ENCODE measurements at places on chromosomes 7 and 10.

GRCh38 chr7:66894463-66895080 is 26.5 kb upstream of the TMEM248 start:
- DNase-seq = peak; percentile 25

- no peak for DNase-seq
Observed at GRCh38 chr7:154832557-154833138, 170.3 kb downstream of the PAXIP1 start.

DNA sequence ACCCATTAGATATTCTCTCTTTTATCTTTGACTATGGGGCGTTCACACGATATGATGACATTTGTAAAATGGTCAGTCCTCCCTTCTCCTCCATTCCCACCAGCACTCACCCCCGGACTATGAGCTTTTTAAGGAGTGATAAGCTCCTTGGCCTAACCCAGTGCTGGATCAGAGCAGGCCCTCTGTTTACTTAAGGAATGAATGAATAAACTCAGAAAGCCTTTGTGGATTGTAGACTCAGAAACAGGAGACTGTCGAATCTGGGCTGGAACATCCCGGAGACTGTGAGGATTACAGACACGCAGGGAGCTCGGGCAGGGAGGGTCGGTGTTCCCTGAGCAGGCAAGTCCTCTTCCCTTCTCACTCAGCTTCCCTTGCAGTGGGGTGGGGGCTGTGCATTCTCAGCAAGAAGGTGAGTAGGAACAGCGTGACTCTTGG is 6.8 kb upstream of the ZCCHC24 start:
- DNase-seq = no peak

DNA sequence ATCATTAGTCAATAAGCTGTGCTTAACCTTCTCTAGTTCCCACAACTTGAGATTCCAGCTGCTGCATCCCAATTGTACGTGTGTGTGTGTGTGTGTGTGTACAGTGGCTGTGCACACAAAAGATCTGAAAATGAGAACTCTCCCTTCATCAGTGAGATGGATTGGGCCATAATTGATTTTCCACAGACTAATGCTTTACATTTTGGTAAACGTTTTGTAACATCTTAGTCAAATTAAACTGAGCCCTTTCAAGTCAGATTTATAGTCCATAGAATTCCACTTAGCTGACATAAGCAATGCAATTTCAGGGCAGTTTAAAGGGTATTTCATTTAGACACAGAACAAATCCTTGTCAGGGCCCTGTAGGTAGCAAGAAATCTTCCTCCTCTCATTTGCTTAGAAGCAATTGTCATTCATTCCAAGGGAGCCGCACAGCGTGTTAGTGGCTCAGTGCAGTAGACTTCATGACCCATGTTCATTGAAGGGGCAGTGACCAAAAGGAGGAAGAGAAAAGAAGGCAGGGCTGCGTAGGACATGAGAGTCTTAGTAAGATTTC is 1123.5 kb upstream of the AUTS2 start:
- no peak for DNase-seq

DNA sequence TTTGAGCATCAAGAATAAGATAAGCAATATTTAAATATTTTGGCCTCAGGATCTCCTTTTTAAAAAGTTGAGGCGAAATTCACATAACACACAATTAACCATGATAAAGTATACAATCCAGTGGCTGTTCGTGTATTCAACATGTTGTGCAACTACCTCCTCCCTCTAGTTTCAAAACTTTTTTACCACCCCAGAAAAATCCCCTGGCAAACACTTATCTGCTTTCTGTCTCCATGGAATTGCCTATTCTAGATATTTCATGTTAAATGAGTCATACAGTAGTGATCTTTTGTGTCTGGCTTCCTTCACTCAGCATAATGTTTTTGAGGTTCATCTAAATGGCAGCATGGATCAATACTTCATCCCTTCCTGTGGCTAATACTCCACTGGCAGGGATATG is 31.8 kb upstream of the IL15RA start:
- peak; percentile 33 for DNase-seq

Measured in bronchial epithelial cell (primary cell).